ENCODE measurements at places on chromosomes 2 and 18. TPM values are rescaled to one million over a fixed set of nuclear protein-coding genes. Genes with fewer than 3 reads are reported as not detected.

DNA sequence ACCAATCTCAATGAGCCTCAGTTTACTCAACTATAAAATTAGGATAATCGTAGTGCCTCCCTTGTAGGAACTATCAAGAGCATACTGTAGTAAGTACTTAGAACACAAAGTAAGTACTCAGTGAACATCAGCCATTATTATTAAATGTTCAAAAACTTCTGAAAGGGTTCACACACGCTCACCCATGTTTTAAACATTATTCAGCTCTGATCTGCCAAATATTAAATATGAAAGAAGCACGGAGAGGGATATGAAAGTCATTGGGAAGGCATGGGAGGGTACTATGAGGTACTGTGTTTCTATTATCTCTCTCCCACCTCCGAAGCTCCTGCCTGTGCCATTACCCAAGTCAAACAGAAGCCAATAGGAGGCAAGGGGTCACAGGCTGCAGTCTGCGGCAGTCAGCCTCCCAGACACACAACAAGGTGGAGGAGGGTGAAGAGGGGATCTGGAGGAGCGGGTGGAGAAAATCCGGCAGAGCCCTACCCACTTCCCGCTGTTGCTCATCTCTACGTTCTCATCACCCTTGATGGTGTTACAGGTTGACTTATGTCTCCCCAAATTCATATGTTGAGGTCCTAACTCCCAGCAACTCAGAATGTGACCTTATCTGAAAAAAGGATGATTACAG is 2.0 kb upstream of the TBC1D8 start:
- DNase-seq: no peak

GRCh38 chr2:112936927-112937232 is 25.9 kb downstream of the IL37 start:
- DNase-seq: no peak

DNA sequence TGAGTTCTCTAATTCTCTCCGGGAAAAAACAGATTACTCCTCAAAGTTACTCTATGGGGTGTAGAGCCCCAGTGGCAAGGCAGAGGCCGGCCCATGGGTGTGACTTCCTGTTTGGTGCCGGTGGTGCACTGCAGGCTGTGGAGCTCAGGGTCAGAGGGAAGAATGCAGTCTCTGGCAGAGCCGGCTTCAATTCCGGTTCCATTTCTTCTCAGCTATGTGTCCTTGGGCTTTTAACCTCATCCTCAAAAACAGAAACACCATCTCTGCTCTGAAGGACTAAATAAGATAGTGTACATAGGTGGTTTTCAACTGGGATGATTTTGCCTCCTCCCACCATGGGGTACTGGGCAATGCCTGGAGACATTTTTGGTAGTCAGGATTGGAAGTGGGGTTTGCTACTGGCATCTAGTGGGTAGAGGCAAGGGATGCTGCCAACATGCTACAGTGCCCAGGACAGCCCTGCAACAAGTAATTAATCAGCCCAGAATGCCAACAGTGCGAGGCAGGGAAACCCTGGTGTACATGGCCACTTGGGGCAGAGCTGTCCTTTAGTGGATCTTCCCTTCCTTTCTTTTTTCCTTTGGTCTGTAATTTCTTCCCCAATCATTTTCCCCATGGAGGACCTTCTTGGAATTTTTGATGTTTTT is 81.2 kb downstream of the INSIG2 start:
- DNase-seq: no peak

The NOSTRIN gene
- polyA plus RNA-seq: not detected

DNA sequence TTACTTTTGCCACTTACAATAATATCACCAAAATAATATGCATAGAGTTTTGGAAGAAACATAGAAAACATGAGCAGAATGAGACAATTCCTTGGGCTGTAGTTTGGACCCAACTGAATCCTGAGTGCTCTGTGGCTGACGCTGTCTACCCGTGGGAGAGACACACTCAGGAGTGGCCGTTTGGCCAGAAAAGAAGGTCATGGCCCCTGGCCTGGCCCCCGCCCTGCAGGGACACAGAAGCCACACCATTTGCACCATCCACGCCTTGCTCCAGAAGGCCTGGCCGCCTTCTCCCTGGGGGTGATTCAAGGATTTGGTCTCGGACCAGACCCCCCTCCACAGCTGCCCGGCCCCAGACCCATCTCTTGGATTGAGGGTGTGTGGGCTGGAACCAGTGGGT is 6.4 kb upstream of the D2HGDH start:
- DNase-seq: no peak

- DNase-seq: no peak
Observed at GRCh38 chr2:241862775-241863535, 4.3 kb upstream of the PDCD1 start.

The ASTL gene
- not detected for polyA plus RNA-seq

- DNase-seq: no peak
Observed at GRCh38 chr18:78670778-78671391, 308.7 kb upstream of the SALL3 start.

The SERPINB5 gene
- polyA plus RNA-seq: not detected
